ENCODE measurements at places on chromosomes 6 and 20. TPM values are rescaled to one million over a fixed set of nuclear protein-coding genes. Genes with fewer than 3 reads are reported as not detected.

HLA-DQA1 gene
- 63.5 TPM for total RNA-seq

CLDN20 gene
- not detected for total RNA-seq

DNA sequence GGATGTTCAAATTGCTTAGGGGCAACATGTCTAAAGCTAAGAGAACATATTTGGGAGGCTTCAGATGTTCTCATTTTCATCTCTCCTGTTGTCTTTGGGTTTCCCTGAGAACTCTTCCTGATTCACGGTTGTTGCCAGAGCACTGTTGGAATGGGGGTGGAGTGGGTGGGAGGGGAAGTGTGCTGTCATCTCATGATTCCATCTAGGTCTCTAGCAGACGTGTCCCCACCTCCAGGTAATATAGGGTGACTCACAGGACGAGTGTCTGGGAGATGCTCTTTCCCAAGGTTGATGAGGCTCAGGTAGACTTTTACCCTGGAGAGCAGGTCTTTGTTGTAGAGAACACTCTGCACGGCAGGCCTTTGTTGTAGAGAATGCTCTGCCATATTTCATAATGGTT lies 636.9 kb downstream of the QKI start:
- DNase-seq = no peak

DNA sequence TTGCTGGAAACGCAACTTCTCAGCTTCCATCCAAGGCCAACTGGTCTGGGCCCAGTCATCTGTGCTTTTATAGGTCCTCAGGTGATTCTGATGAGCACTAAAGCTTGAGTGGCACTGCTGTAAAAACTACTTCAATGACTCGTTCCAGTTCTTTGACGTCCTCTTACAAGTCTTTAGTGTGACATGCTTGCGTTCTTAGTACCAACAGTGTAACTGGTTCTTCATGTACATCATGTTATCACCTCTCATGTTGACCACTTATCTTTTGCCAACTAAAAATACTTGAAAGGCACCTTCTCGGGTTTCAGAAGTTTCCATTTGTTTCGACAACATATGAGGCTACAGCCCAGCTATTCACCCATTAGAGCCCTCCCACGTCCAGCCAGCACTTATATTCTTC lies 468.9 kb downstream of the PRKN start:
- DNase-seq = no peak

GRCh38 chr6:29892696-29893095 lies 49.6 kb upstream of the HLA-A start:
- no peak for DNase-seq

- no peak for DNase-seq
Observed at GRCh38 chr6:121963826-121964225, 435.6 kb upstream of the HSF2 start.

- DNase-seq = no peak
Observed at GRCh38 chr6:84691978-84692623, 72.3 kb downstream of the TBX18 start.

GRCh38 chr20:4435225-4435624 lies 286.5 kb upstream of the PRND start:
- DNase-seq = no peak
